ENCODE measurements at places on chromosomes 16 and 17.

DNA sequence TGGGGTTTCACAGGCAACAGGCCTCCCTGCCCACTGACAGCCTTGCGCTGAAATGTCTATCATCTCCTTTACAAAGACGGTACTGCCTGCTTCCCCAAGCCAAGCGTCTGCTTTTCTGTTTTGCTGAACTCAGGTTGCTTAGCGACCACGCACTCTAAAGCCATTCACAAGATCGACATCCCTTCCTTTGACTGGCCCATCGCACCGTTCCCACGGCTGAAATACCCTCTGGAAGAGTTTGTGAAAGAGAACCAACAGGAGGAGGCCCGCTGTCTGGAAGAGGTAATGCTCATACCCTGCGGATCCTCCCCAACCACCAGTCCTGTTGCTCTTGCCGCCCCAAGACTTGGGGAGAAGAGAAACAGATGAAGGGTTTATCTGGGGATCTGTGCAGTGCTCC is 28.7 kb downstream of the TMEM186 start:
- DNase-seq, result no peak

- no peak for DNase-seq
Observed at GRCh38 chr17:17714261-17714866, 33.1 kb downstream of the RAI1 start.

DNA sequence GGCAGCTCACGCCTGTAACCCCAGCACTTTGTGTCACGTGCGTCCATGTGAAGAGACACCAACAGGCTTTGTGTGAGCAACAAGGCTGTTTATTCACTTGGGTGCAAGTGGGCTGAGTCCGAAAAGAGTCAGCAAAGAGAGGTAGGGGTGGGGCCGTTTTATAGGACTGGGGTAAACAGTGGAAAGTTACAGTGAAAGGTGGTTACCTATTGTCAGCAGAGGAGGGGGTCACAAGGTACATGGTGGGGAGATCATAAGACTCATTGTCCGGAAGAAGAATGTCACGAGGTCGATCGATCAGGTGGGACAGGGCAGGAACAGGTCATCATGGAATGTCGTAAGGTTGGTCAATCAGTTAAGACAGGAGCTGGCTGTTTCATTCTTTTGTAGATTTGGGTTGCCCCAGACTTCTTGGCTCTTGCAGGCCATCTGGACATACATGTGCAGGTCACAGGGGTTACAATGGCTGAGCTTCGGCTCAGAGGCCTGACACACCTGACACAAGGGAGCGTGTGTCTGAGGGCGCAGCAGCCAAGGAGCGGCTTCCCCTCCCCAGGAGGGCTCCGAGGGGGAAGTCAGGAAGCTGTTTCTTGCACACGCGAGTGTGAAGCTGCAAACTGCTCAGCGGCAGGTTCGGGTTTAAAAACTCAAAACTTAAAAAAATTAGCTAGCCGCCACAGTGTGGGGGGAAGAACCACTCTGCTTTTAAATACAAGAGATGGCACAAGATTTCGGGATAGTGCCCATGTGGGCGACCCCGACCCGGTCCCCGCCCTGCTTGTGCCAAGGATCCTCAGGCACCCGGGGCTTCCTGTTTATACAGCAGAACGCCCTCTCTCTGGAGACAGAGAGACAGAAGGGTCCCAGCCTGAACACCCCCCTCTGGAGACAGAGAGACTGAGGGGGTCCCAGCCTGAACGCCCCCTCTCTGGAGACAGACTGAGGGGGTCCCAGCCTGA is 12.4 kb upstream of the TEX19 start:
- no peak for DNase-seq

- DNase-seq, result no peak
Observed at GRCh38 chr17:859824-860195, 77.7 kb downstream of the MRM3 start.
